Fibroblast of skin of right quadriceps (primary cell): ENCODE measurements at places on chromosomes 3 and 15.

- no peak for DNase-seq
Observed at GRCh38 chr3:140308535-140308934, 369.3 kb upstream of the TRIM42 start.

- no peak for DNase-seq
Observed at GRCh38 chr15:68849497-68849896, 28.8 kb upstream of the ANP32A start.

GRCh38 chr15:65653801-65654521, 32.2 kb downstream of the SLC24A1 start:
- peak; percentile 30 for DNase-seq

GRCh38 chr15:55627730-55628368, 39.7 kb upstream of the PYGO1 start:
- peak; percentile 81 for DNase-seq

DNA sequence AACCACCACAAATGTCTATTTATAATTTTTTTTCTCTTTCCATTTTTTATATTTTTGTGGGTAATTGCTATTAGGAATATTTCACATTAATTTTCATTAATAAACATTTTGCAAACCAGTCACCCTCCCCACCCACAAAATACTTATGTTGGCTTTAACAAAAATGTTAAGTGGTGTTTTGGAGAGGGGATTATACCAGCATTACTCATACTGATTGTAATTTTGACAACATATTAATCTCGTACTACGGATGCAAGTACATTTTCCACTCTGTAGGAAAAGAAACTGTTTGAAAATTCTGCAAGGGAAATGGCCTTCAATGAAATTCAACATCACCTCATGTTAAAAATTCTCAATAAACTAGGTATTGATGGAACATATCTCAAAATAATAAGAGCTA, 58.3 kb downstream of the BCHE start:
- no peak for DNase-seq

DNA sequence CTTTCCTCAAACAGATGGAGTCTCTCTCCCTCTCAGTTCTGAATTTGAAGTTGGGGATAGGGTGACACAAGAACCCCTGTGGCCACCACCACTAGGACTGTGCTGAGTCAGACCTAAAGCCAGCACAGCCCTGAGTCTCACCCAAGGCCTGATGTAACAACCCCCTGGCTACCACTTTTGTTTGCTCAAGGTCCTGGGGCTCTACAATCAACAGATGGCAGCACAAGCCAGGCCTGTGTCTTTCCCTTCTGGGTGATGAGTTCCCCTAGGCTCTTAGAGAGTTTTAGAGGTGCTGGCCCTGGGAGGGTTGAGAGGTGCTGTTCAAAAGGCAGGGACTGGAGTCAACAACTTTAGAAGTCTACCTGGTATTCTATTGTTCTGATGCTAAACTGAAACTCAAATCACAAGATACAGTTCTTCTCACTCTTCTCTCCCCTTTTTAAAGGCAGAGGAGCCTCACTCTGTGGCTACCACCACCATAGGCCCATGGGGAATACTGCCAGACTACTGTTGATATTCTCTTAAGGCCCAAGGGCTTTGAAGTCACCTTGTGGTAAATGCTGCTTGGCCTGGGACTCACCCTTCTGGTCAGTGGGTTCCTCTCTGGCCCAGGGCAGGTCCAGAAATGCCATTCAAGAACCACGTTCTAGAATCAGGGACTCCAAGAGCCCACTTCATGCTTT, 6.5 kb downstream of the OR5K4 start:
- DNase-seq: no peak

- no peak for DNase-seq
Observed at GRCh38 chr15:37229855-37230619, 129.7 kb upstream of the MEIS2 start.

DNA sequence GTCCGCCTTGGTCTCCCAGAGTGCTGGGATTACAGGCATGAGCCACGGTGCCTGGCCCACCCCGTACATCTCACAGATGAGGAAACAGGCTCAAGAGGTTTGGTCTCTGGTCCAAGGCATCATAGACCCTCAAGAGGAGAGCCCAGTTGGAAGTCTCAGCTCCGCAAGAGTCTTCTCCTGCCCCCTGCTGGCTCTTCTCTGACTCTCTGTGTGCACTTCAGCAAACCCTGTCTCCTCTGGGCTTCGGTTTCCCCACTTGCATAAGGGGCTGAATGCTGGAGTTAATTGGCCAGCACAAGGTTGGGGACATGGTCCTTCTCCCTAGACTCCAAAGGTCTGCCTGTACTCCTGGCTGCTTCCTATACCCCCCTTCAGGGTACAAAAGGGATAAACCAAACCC, 3.9 kb downstream of the MST1R start:
- DNase-seq: no peak

GRCh38 chr3:33377931-33378330, 62.3 kb downstream of the UBP1 start:
- DNase-seq: peak; percentile 24

- DNase-seq: peak; percentile 59
Observed at GRCh38 chr3:61687663-61688306, 126.4 kb downstream of the PTPRG start.

- no peak for DNase-seq
Observed at GRCh38 chr3:13192471-13193213, 119.4 kb upstream of the IQSEC1 start.

DNA sequence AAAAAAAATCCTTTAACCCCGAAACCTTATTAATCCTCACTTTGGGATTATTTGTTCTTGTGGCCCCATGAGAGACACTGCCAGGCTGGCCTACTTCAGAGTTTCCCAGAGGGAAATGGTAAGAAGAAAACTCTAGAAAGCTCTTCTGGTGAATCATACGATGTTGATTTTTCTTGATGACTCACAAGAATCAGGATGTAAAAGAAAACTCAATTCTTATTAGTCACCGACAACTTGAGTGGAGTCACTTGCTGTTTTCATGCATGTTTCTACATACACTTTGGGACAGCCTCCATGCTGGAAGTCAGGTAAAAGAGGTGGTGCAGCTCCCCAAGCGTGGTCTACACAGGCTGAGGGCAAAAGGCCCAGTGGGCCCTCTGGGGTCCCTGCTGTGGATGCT, 42.8 kb downstream of the MYO5C start:
- DNase-seq: peak; percentile 92

GRCh38 chr3:69231929-69232440, 109.6 kb upstream of the LMOD3 start:
- peak; percentile 2 for DNase-seq

- DNase-seq: no peak
Observed at GRCh38 chr3:128452120-128452519, 14.6 kb downstream of the DNAJB8 start.

DNA sequence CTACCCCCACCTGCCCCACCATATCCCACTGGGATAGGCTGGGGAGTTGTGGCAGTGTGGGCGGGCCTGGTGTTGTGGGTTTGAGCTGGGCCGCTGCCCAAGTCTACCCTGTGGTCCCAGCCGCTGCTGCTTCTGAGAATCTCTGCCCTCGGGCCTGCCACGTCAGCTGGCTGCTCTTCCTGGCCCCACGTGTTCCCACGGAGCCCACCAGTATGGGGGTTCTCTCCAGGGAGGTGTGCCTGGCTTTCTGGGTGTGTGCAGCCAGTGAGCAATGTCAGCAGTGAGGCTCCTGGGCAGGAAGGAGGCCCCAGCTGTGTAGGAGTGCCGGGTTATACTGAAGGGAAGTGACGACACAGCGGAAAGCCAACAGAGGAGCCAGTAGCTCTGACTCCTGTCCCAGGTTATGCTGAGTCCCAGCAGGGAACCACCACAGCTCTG, 10.5 kb downstream of the GNAI2 start:
- peak; percentile 95 for DNase-seq

- no peak for DNase-seq
Observed at GRCh38 chr3:29090912-29091597, 189.8 kb upstream of the RBMS3 start.

- DNase-seq: peak; percentile 52
Observed at GRCh38 chr15:32784581-32784980, 66.8 kb downstream of the GREM1 start.

- peak; percentile 32 for DNase-seq
Observed at GRCh38 chr3:169173231-169173630, 490.3 kb downstream of the MECOM start.

DNA sequence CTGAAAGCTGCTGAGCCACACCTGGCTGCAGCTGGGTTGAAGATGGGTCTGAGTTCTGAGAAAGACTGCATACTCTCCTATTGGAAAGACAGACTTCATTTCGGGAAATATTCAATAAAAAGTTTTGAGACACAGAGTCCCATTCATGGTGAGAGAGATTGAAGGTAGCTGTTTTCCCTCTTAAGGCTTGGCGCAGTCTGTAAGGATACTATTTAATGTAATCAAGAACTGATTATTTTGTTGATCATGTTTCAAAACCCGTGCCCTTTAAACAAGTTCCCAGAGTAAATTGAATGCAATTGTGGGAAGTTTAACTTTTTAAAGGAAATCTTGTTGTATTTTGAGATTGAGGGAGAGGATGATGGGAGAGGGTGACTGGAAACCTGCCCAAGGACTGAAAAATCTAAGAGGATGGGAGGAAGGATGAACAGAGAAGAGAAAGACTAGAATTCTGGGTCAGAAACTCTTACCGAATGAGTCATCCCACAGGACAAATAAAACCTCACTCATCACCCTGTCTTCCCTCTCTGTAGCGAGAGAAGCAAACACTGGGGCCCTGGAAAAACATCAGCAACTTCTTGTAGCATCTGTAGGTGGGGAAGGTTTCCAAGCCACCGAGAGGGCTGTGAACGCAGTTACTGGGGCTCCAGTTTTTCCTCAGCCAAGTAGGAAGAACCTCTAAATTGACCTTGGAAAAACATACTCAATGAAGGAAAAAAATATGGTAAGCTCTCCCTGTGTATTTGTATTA, 193.2 kb upstream of the TPRG1 start:
- peak; percentile 77 for DNase-seq

- DNase-seq: no peak
Observed at GRCh38 chr3:113148284-113148683, 63.1 kb upstream of the BOC start.

GRCh38 chr3:130527426-130527825, 10.4 kb downstream of the COL6A6 start:
- DNase-seq: no peak

DNA sequence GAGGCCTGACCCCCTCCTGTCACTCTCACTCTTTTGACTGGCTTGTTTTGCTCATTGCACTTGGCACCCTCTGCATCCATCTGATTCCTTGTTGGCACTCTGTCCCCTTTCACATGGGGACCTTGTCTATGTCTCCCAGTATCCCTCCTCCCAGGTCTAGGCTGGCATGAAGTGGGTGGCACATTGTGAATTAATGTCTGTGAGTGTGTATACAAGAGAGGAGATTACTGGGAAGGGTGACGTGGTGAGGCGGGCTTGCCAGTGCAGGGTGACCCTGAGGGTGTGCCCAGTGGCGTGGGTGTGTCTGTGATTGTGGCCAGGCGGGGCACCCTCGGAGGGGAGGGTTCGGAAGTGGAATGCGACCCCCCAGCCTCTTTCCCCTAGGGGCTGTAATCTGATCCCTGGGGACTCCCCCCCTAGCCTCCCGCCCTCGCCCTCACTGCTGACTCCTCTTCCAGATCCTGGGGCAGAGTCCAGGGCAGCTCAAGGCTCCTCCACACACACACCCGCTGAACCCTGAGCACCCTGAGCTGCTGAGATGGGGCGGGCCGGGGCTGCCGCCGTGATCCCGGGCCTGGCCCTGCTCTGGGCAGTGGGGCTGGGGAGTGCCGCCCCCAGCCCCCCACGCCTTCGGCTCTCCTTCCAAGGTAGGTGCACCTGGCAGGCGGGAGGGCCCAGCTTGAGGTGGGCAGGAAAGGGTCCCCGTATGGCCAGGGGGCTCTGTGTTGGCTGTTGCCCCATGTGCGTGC, at the start of gene SEMA3B:
TSS of gene SEMA3B (plus strand) at position 445 of the 749 bp plus-strand sequence. CDS start at position 539, 94 bp downstream.
- DNase-seq: no peak

- peak; percentile 55 for DNase-seq
Observed at GRCh38 chr3:106765342-106765741, 611.9 kb upstream of the CCDC54 start.

DNA sequence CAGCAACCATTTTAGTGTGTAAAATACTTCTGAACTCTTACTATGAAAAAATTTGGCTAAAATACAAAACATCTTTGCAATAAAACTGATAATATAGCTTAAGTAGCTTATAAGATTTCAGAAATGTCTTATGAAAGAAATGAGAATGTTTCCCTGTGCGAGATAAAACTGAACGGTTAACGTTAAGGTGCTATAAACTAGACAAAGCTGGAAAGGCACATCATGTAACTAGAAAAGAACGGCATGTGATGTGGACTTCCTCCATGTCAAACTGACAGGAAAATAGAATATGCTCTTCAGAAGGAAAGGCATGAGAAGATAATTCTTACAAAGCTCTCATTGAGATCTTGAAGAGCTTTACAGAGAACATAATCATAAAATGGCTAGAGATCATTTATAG, 36.5 kb downstream of the NCK1 start:
- DNase-seq: no peak

GRCh38 chr3:154022606-154023005, 98.6 kb upstream of the ARHGEF26 start:
- DNase-seq: no peak

GRCh38 chr3:190192087-190192486, 71.4 kb upstream of the P3H2 start:
- DNase-seq: no peak

DNA sequence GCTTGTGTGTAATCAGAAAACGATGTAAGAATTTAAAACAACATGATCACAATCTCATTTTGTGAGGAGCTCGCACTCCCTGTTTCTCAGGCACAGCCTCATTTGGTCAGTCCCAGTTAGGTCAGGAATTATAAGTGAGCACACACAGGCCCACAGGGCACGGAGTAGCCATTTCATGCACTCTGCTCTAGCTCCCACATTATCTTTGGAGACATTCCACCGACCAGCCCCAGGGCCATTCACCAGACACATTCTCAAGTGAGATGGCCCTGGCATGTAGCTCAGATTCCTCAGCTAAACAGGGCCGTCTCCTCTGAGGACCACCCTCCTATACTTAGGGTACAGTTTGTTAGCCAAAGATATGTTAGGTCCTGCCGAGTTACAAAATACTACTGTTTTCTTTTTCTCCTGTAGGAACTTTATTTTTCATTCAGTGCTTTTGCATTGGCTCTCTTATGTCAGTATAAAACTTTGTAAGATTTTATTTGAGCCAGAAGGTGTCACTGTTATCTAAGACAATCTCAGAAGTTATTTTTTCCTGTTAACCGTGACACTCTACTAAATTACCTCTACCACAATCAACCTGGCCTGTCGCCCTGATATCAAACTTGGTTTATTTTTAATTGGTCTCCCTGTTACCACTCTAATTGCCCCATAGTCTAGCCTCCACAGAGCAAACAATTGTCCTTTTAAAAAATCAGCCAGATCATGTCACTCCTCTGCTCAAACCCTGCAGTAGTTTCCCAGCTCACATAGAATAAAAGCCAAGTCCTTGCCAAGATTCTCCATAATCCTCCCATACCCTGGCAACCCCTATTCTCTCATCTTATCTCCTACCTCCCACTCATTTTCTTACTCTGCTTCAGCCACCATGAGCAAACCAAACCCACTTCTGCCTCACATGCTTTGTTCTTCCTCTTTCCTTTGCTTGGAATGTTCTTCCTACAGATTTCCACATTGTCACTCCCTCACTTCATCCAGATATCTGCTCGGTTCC, 105.7 kb downstream of the PPP2R3A start:
- no peak for DNase-seq

- no peak for DNase-seq
Observed at GRCh38 chr3:150238995-150239619, 169.0 kb upstream of the TSC22D2 start.
